Stomach (tissue), 19 donors: ENCODE measurements at places on chromosomes 12 and 14. TPM values are rescaled to one million over a fixed set of nuclear protein-coding genes. Genes with fewer than 3 reads are reported as not detected.
A peak's percentile ranks its signal among the peaks of the same experiment; 100 is the strongest.

Gene GIT2
- 52.6 TPM for total RNA-seq

- no peaks in the 10 kb centered on the region for H3K4me1 ChIP-seq
- no peaks in the 10 kb centered on the region for H3K27me3 ChIP-seq
- DNase-seq: no peak
- no peaks in the 10 kb centered on the region for H3K36me3 ChIP-seq
- H3K4me3 ChIP-seq: no peak overlapping the region
Measured at GRCh38 chr12:110775997-110776396, 33.3 kb upstream of the PPP1CC start.

Gene PARPBP
- total RNA-seq: 10.5 TPM

DNA sequence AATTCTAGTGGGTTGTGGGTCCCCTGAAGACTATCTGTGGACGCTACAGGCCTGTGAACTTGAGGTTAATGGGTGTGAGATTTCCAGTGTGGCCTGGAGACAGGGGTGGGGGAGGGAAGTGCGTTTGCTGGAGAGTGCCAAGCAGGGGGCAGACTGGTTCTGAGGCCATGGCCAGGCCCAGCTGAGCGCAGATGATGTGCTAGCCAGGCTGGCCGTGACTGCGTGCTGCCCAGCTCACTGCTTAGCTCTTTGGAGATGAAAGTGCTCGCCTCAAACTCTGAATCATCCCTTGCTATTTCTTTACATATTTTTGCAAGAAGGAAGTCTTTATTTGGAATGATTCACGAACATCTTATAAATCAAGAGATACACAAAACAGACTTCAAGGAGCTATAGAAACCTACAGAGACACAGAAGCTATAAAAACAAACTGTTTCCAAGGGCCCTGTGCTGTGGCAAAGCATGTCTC lies 75.2 kb upstream of the PLEKHG3 start:
- H3K27me3 ChIP-seq: no peaks in the 10 kb centered on the region
- no peak for DNase-seq
- H3K36me3 ChIP-seq: no peaks in the 10 kb centered on the region
- peaks cover 18% of the 10 kb centered on the region for H3K4me1 ChIP-seq
- H3K27ac ChIP-seq: no peak overlapping the region

- peak overlapping the region; percentile 91 for H3K27ac ChIP-seq
- H3K36me3 ChIP-seq: no peaks in the 10 kb centered on the region
- peak; percentile 76 for DNase-seq
- peaks cover 72% of the 10 kb centered on the region for H3K4me1 ChIP-seq
- H3K4me3 ChIP-seq: peak overlapping the region; percentile 64
- peaks cover 25% of the 10 kb centered on the region for H3K27me3 ChIP-seq
Measured at GRCh38 chr12:26122061-26122680, 2.7 kb downstream of the BHLHE41 start.

DNA sequence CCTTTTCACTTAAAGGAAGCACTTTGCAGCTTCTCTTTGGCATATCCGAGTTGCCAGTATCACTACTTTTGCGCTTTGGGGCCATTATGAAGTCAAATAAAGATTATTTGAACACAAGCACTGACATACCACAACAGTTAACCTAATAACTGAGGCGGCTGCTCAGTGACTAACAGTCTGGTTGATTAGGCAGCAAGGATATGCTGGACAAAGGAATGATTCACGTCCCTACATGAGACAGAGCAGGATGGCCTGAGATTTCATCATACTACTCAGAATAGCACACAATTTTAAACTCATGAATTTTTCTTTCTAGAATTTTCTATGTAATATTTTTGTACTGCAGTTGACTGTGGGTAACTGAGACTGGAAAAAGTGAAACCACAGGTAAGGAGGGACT lies 56.9 kb upstream of the E2F7 start:
- no peak for DNase-seq
- H3K27me3 ChIP-seq: no peaks in the 10 kb centered on the region
- H3K36me3 ChIP-seq: no peaks in the 10 kb centered on the region

GRCh38 chr12:100348657-100349454 lies 8.0 kb upstream of the SLC17A8 start:
- no peaks in the 10 kb centered on the region for H3K36me3 ChIP-seq
- no peaks in the 10 kb centered on the region for H3K4me1 ChIP-seq

Gene AKAP6
- total RNA-seq: 23.3 TPM

Gene DLGAP5
- 3.5 TPM for total RNA-seq

GRCh38 chr12:65113621-65114035 lies 7.5 kb downstream of the WIF1 start:
- H3K27me3 ChIP-seq: peaks cover 25% of the 10 kb centered on the region
- no peaks in the 10 kb centered on the region for H3K4me1 ChIP-seq
- H3K27ac ChIP-seq: no peak overlapping the region
- H3K4me3 ChIP-seq: no peak overlapping the region
- DNase-seq: peak; percentile 26

- H3K36me3 ChIP-seq: no peaks in the 10 kb centered on the region
- no peak overlapping the region for H3K27ac ChIP-seq
- H3K27me3 ChIP-seq: peaks cover 7% of the 10 kb centered on the region
- DNase-seq: no peak
- peak overlapping the region; percentile 55 for H3K4me3 ChIP-seq
Measured at GRCh38 chr12:127145241-127145928, 1121.6 kb upstream of the TMEM132C start.

GRCh38 chr14:70096866-70097265 lies 91.9 kb downstream of the SLC8A3 start:
- H3K36me3 ChIP-seq: no peaks in the 10 kb centered on the region
- no peak overlapping the region for H3K4me3 ChIP-seq
- no peaks in the 10 kb centered on the region for H3K27me3 ChIP-seq
- DNase-seq: no peak
- H3K4me1 ChIP-seq: peaks cover 13% of the 10 kb centered on the region
- H3K27ac ChIP-seq: no peak overlapping the region

DNA sequence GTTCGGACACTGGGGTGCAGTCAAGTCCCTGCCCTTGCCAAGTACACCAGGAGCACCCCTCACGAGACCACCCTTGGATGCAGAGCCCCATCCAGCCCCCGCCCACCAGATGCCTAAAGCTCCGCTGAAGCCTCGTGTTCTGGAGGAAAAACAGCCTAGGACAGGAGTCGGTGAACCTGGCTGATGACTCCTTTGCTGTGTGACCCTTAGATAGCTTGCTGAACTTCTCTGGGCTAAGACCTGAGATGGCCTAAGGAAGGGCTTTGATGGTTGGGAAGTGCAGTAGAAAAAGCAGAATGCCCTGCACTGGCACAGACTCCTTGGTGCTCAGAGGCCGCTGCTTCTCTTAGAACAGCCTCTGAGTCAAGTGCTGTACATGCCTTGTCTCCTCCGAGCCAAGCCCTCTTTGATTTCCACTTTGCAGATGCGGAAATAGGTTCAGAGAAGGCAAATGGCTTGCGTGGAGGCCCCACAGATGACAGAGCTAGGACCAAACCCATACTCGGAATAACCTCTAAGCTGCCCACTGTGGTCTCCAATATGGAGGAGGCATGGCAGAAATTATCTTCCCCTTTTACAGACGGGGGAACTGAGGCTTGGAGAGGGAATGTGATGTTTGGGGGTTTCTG lies 52.3 kb downstream of the MVK start:
- no peak overlapping the region for H3K4me3 ChIP-seq
- no peak for DNase-seq
- H3K27ac ChIP-seq: no peak overlapping the region

GRCh38 chr12:14691560-14691959 lies 4.8 kb downstream of the GUCY2C start:
- H3K36me3 ChIP-seq: no peaks in the 10 kb centered on the region
- peak; percentile 53 for DNase-seq
- no peak overlapping the region for H3K4me3 ChIP-seq
- H3K4me1 ChIP-seq: no peaks in the 10 kb centered on the region

DNA sequence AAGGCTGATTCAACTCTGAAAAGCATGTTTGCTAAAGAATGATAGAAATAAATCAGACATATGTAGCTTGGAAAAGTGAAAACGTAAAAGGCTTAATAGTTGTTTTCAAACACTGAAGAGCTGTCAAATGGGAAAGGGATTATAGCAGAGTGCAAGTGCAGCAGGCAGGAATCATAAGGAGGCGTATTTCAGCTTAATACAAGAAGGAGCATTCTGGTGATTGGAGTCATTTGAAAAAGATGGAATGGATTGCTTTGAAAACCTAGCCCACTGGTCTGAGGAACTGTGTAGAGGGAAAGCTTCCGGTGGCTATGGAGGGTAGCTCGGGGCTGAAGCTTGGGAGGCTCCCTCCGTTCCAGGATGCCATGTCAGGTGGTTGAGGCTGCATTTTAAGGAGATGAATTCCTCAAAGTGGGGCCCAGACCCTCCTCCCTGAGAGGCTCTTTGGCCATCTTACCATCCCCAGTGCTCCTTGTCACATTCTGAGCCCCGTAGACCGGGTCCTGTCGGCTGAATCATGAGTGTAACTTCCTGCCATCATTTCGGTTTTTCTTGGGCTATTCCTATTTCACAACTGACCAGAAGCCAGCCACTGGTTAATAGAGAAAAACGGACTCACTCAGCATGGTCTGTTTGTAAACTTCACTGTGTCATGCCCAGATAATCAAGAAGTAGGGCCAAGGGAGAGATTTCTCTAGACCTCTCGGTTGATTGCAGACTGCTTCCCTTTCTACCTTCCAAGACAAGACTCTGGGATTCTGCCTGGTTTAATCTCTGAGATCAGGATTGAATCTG lies 6.5 kb downstream of the WNT5B start:
- H3K27ac ChIP-seq: no peak overlapping the region
- peaks cover 29% of the 10 kb centered on the region for H3K4me1 ChIP-seq
- H3K27me3 ChIP-seq: no peaks in the 10 kb centered on the region
- H3K4me3 ChIP-seq: no peak overlapping the region
- no peak for DNase-seq
- peaks cover 6% of the 10 kb centered on the region for H3K36me3 ChIP-seq

DNA sequence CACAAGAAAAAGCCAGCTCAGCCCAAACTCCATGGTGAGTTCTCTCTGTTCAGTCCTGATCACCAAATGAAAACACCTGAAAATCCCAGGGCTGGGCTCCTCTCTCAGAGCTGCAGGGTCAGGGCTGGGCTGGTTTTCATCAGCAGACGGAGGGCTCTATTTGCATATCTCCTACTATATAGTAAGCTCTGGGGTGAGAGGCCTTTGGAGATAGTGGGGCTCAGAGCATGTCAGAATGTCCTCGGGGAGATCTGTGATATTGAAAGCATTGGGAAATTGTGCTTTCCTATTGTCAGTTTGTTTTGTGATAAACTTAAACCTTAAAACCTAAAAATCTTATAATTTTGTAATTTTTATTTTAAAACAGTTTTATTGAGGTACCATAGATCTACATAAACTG lies 742.6 kb downstream of the TMEM121 start:
- no peaks in the 10 kb centered on the region for H3K36me3 ChIP-seq
- no peaks in the 10 kb centered on the region for H3K4me1 ChIP-seq
- DNase-seq: no peak

- no peaks in the 10 kb centered on the region for H3K27me3 ChIP-seq
- no peaks in the 10 kb centered on the region for H3K4me1 ChIP-seq
Measured at GRCh38 chr14:67133595-67134441, 55.4 kb upstream of the GARIN2 start.

GRCh38 chr12:55820679-55821078 lies 2.8 kb downstream of the ORMDL2 start:
- H3K4me3 ChIP-seq: no peak overlapping the region
- peaks cover 47% of the 10 kb centered on the region for H3K36me3 ChIP-seq
- no peaks in the 10 kb centered on the region for H3K27me3 ChIP-seq
- peaks cover 16% of the 10 kb centered on the region for H3K4me1 ChIP-seq

Gene TMEM132C
- 4.0 TPM for total RNA-seq

DNA sequence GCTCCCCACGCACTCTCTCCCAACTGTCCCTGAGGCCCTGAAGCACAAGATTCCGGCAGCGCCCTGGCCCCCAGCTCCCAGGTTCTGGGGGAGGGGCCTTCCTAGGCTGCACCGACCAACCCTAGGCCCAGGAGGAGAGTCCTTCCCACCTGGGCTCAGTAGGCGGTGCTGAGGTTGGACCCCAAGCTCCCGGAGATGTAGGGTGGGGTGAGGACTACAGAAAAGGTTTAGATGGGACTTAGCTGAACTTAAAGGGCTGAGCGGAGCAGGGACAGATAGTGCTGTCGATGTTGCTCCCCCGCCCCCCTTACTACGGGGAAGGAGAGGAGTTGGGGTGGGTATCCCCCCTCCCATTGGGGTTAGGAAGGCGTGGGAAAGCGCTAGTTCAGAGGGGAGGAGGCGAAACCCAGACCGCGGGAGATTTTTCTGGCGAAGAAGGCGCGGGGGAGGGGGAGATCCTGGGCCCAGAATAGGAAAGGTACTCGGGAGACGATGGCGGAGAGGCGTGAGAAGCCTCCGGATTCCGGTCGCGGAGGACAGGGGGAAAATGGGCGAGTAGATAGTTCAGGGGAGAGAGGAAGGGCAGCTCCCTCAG lies 4.2 kb upstream of the BAZ2A start:
- H3K27ac ChIP-seq: peak overlapping the region; percentile 95
- DNase-seq: peak; percentile 90
- peak overlapping the region; percentile 95 for H3K4me3 ChIP-seq
- H3K27me3 ChIP-seq: no peaks in the 10 kb centered on the region

- H3K27me3 ChIP-seq: no peaks in the 10 kb centered on the region
- no peak overlapping the region for H3K27ac ChIP-seq
- H3K4me3 ChIP-seq: no peak overlapping the region
- no peak for DNase-seq
Measured at GRCh38 chr12:105454688-105455087, 124.2 kb downstream of the C12orf75 start.

GRCh38 chr14:62087191-62087590 lies 325.0 kb downstream of the SNAPC1 start:
- H3K27me3 ChIP-seq: no peaks in the 10 kb centered on the region
- H3K4me3 ChIP-seq: no peak overlapping the region
- no peak overlapping the region for H3K27ac ChIP-seq

- no peaks in the 10 kb centered on the region for H3K36me3 ChIP-seq
- H3K27ac ChIP-seq: no peak overlapping the region
- DNase-seq: no peak
Measured at GRCh38 chr12:132173135-132174014, 29.1 kb downstream of the NOC4L start.

- no peak overlapping the region for H3K27ac ChIP-seq
- H3K4me3 ChIP-seq: peak overlapping the region; percentile 11
- H3K27me3 ChIP-seq: peaks cover 100% of the 10 kb centered on the region
- DNase-seq: no peak
- H3K36me3 ChIP-seq: no peaks in the 10 kb centered on the region
Measured at GRCh38 chr14:56808383-56809269, 1.7 kb downstream of the OTX2 start.

DNA sequence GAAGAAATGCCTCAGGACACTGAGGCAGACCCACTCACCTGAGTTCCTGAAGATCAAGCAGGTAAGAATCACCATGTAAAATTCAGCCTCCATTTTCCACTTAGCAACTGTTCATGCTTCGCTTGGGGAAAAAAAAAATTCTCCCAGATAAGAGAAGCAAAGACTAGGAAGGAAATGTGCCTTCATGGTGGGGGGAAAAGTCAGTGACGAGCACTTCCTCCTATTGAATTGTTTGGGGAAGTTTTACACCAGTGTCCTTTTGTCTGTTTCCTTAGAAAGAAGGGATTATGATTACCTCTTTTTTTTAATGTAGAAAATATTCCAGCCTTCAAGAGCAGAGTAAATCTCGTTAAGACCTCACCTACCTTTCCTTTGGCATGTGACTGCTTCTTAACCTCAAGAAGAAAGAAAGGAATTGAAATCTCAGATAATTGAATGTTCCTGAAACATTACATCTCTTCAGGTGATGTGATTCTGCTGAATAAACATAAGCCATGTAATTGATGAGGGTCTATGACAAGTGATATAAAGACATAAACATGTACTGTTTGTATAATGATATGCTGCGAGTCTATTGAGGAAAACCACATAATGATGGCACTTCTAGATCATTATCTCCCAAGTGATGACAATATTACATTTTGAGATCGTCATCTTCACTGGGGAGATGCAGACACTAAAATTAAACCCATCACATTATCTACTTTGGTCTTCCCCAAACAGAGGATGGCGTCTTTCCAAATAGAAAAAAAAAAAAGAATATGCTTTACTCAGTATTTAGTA lies at the start of gene PTPRB:
Gene PTPRB, minus strand, starts transcription at position 127 of the 783 bp plus-strand sequence. Its CDS starts 34 bp downstream, at position 93.
- no peak for DNase-seq
- H3K36me3 ChIP-seq: no peaks in the 10 kb centered on the region

Gene CRY1
- 95.1 TPM for total RNA-seq
